HepG2 (cell line): ENCODE measurements at places on chromosomes 2 and 18.

DNA sequence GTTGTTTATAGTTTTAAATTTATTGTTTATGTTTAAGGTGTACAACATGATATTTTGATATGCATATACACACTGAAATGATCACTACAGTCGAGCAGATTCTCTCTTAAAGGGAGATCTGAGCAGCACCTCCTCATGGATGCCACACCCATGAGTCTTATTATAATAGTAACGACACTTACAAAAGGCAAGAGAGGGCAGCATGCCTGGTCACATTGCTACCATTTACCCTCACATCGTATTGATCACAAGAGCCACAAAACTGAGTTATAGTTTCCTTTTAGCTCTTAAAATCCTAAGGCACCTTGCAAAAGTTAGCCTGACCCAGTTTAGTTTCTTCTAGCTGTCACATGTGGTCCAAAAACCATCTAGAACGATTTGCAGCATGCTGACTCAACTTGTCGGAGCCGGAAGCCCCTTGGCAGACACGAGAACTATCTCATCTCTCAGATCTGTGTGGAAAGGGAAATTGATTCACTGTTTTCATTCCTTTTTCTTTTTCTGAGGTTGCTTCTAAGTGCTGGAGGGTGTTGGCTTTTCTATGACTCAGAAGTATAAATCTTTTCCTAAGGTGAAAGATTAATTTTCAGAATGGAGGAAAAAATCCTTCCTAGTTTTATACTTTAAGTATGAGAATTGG lies 85.3 kb downstream of the CDC42EP3 start:
- no peak for DNase-seq

- no peak for DNase-seq
Measured at GRCh38 chr2:45726188-45726587, 74.7 kb downstream of the PRKCE start.

GRCh38 chr2:168160897-168161296 lies 86.5 kb downstream of the STK39 start:
- DNase-seq, result peak; percentile 60

DNA sequence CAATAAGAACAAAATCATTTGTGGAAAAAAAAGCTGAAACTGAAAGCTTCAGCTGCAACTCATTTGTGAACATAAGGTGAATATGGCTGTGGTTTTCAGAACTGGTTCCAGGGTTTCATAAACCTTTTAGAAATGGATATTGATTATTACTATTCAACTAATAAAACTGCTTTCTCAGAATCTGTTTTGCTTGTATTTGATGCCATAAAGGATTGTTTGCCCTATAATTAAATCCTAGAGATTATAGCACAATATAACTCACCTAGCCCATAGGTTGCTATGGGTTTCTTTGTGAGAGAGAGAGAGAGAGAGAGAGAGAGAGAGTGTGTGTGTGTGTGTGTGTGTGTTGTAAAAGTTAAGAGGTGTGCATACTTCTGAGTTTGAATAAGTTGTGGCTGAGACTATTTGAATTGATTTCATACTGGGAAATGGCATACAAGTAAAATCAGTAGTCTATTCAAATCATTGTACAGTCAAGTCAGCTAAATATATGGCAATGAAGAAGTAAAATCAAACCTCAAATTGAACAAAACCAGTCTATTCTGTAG lies 339.2 kb downstream of the ARHGAP15 start:
- no peak for DNase-seq

DNA sequence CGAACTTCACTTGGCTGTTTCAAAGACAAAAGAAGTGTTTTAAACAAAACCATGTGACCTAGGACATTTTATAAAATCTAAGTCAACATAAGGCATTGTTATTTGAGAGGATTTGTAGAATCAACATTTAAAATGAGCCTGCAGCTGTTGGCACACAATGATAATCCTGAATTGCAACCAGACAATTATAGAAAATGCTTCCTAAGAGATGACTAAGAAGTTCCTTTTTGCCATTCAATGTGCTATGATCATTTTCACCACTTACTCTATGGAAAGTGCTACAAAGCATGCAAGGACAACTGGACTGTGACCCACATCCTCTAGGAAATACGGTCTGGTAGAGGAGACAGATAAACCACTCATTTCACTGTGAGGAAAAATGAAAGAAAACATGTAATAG lies 246.4 kb downstream of the CDH20 start:
- no peak for DNase-seq

GRCh38 chr2:237165405-237166276 lies 80.0 kb downstream of the COPS8 start:
- peak; percentile 14 for DNase-seq

GRCh38 chr2:240642061-240642805 lies 17.0 kb downstream of the GPR35 start:
- no peak for DNase-seq

GRCh38 chr2:5915881-5916310 lies 223.7 kb downstream of the SOX11 start:
- DNase-seq, result peak; percentile 16
